ENCODE measurements at places on chromosomes 16 and 17.

GRCh38 chr17:67578142-67578457 is 139.6 kb upstream of the NOL11 start:
- H3K4me3 ChIP-seq = no peak overlapping the region
- H3K27me3 ChIP-seq = no peaks in the 10 kb centered on the region
- DNase-seq = no peak
- no peaks in the 10 kb centered on the region for H3K36me3 ChIP-seq

DNA sequence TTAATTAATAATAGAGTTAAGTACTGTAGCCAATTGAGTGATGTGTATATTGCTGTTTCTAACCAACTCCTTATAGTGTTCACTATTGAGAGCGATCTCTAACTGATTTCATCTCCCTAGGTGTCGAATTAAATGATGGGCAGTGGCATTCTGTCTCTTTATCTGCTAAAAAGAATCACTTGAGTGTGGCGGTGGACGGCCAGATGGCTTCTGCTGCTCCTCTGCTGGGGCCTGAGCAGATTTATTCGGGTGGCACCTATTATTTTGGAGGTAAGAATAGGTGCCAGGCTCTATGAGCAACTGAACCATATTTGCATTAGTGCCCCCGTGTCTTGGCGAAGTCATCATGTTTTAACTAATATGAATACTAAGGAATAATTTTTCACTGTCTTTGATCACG is 184.6 kb downstream of the CNTNAP4 start:
- H3K4me3 ChIP-seq = no peak overlapping the region
- no peak overlapping the region for H3K27ac ChIP-seq
- H3K36me3 ChIP-seq = no peaks in the 10 kb centered on the region
- DNase-seq = no peak
- no peaks in the 10 kb centered on the region for H3K4me1 ChIP-seq

GRCh38 chr17:61478790-61479492 is 26.7 kb downstream of the TBX4 start:
- no peak for DNase-seq
- H3K36me3 ChIP-seq = no peaks in the 10 kb centered on the region
- H3K4me1 ChIP-seq = no peaks in the 10 kb centered on the region
- H3K27ac ChIP-seq = no peak overlapping the region
- H3K4me3 ChIP-seq = no peak overlapping the region
- no peaks in the 10 kb centered on the region for H3K27me3 ChIP-seq

DNA sequence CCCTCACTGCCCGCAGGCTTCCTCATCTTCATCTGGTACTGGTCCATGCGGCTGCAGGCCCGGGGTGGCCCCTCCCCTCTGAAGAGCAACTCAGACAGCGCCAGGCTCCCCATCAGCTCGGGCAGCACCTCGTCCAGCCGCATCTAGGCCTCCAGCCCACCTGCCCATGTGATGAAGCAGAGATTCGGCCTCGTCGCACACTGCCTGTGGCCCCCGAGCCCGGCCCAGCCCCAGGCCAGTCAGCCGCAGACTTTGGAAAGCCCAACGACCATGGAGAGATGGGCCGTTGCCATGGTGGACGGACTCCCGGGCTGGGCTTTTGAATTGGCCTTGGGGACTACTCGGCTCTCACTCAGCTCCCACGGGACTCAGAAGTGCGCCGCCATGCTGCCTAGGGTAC is 4.7 kb upstream of the ADGRG3 start:
- H3K27ac ChIP-seq = no peak overlapping the region
- no peaks in the 10 kb centered on the region for H3K36me3 ChIP-seq
- DNase-seq = no peak
- H3K4me3 ChIP-seq = no peak overlapping the region

- H3K36me3 ChIP-seq = no peaks in the 10 kb centered on the region
- no peaks in the 10 kb centered on the region for H3K4me1 ChIP-seq
- H3K4me3 ChIP-seq = no peak overlapping the region
These were observed 24.2 kb downstream of the GRB7 start for GRCh38 chr17:39761861-39762496.

DNA sequence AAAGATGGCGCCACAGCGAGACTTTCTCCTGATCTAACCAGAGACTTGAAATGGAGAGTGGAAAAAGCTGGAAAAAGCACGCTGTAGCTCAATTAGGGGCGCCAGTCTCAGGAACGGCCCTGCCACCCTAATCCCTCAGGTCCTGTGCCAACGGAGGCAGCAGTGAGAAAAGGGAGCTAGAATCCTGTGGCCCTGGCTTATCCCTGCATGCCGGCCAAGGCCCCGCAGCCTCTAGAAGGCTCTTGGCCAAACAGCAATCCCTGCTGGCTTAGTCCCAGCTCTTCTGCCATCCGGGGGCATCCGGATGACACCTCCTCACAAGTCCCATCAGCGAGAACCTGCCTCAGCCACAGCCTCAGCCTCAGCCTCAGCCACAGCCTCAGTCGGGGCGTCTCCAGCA is 69.8 kb downstream of the MRM3 start:
- no peaks in the 10 kb centered on the region for H3K36me3 ChIP-seq
- DNase-seq = no peak
- H3K4me3 ChIP-seq = no peak overlapping the region
- no peaks in the 10 kb centered on the region for H3K27me3 ChIP-seq
- H3K4me1 ChIP-seq = no peaks in the 10 kb centered on the region
